ENCODE measurements at places on chromosomes 4 and X.

GRCh38 chr4:27016551-27016950, 155.9 kb downstream of the STIM2 start:
- DNase-seq = no peak

GRCh38 chr4:71251261-71251660, 87.6 kb upstream of the SLC4A4 start:
- no peak for DNase-seq

- no peak for DNase-seq
Observed at GRCh38 chr4:119984996-119985395, 81.7 kb downstream of the MAD2L1 start.

DNA sequence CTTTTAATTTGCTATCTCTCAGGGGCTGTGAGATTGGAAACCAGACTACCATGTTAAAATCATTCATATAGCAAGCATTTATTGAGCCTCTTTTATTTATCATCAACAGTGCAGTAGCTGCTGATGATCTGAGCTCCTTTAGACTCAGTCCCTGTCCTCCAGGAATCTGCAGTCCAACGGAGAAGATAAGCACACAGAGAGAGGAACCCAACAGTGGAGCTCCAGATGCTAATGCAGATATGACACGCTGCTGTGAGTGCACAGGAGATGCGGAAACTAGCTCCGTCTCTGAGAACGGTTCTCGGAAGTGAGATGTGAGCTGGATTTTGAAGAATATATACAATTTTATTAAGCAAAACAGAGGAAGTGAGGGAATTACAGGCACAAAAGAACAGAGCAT, 35.4 kb downstream of the DCHS2 start:
- no peak for DNase-seq

- no peak for DNase-seq
Observed at GRCh38 chr4:62484357-62484756, 1284.2 kb downstream of the ADGRL3 start.

GRCh38 chrX:51641421-51642021, 22.8 kb upstream of the CENPVL3 start:
- DNase-seq = no peak

- no peak for DNase-seq
Observed at GRCh38 chr4:76639288-76639687, 204.3 kb downstream of the SHROOM3 start.

DNA sequence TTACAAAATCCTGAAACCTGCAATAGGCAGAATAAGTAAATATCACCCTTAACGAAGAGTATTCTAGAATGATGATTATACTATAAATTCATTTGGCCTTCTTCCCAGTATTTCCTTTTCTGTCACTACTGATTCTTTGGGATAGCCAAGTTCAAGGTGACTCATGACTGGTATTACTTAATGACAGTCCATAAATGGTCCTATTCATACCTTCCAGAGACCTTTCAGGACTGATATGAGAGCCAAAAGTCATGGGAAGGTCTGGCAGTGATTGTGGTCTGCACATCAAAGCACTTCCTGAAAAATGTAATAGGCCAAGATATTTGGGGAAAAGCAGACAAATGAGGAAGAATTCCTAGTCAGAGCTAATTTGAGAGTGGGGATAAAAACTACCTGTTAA, 239.6 kb upstream of the FAM47A start:
- DNase-seq = no peak

- DNase-seq = no peak
Observed at GRCh38 chrX:65679071-65679540, 11.7 kb downstream of the MSN start.

- DNase-seq = no peak
Observed at GRCh38 chrX:44227991-44228390, 115.5 kb downstream of the EFHC2 start.

GRCh38 chr4:123824524-123824923, 427.9 kb downstream of the SPRY1 start:
- DNase-seq = no peak

- DNase-seq = no peak
Observed at GRCh38 chrX:37405956-37406355, 56.8 kb downstream of the PRRG1 start.

DNA sequence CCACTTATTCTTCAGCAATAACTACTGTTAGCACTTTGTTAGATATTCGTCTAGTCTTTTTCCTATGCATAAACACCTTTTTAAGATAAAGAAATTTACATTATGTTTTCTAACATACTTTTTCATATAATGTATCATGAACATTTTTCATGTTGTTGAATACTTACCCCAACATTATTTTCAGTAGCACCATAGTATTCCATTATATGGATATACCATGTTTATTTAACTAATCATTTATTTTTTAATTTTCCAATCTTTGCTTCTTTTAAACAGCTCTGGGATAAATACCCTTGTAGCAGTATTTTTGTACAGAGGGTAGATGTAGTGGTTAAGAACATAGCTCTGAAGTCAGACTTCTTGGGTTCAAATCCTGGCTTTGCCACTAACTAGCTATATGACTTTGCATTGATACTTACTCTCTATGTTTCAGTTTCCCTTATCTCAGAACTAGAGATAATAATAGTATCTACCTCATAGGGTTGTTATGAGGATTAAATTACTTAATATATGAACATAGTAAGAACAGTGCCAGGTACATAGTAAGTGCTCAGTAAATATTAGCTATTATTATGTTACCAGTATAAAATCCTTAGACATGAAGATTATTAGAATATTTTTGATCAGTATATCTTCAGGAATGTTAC, 11.3 kb downstream of the EXOC1 start:
- no peak for DNase-seq

- no peak for DNase-seq
Observed at GRCh38 chr4:119493419-119493818, 135.2 kb downstream of the PDE5A start.

- DNase-seq = no peak
Observed at GRCh38 chrX:13891377-13892140, 74.7 kb upstream of the GPM6B start.

DNA sequence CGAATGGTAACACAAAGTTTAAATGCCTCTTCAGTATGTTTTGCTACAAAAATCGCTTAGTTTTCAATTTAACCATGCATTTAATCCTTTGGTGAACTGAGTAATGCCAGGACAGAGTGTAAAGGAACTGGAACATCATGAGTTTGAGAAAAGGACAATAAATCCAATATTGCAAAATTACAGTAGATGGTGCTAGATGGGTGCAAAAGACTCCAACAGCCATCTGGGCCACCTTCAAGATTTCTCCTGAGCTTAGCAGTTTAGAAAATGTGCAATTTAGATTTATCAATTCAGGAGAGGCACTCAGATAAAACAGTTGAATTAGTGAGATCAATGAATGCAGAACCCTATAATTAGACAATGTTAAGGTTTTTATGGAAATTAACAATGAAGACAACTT, 33.2 kb upstream of the MID1IP1 start:
- DNase-seq = no peak

GRCh38 chr4:39642885-39643552, 4.4 kb upstream of the SMIM14 start:
- DNase-seq = no peak

DNA sequence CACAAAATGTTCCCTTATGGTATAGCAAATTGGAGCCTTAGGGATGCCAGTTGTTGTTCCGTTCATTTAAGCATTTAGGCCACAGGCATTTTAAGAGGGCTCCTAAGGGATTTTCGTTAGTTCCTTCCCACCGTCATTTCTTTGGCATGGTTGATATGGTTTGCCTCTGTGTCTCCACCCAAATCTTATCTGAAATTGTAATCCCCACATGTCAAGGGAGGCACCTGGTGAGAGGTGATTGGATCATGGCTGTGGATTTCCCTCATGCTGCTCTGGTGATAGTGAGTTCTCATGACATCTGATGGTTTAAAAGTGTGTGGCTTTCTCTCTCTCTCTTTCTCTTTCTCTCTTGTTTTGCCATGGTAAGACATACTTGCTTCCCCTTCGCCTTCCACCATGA, 104.1 kb downstream of the ASB9 start:
- no peak for DNase-seq

- no peak for DNase-seq
Observed at GRCh38 chr4:27305246-27305645, 444.6 kb downstream of the STIM2 start.

GRCh38 chr4:150799207-150799606, 215.9 kb downstream of the LRBA start:
- DNase-seq = no peak

- DNase-seq = no peak
Observed at GRCh38 chr4:53654300-53654758, 63.0 kb upstream of the LNX1 start.

DNA sequence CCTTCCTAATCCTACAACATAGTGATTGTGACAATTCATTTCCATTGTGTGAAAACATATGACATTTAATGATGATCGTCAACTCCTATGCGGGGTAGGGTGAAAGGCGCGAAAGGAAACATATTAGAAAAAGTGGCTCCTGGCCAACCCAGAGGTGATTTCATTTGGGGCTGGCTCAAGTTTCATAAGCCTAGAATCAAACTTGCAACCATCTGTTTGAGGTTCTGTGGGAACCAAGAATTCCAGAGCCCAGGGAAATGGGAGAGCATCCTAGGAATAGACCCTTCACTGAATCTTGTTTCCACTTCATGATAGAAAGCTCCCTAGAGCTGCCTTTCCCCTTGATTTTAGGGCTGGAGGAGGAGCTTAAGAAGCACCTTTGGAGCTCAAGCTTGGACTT, 101.3 kb upstream of the EGFL6 start:
- no peak for DNase-seq

GRCh38 chr4:52939325-52939724, 77.2 kb downstream of the RASL11B start:
- DNase-seq = no peak

DNA sequence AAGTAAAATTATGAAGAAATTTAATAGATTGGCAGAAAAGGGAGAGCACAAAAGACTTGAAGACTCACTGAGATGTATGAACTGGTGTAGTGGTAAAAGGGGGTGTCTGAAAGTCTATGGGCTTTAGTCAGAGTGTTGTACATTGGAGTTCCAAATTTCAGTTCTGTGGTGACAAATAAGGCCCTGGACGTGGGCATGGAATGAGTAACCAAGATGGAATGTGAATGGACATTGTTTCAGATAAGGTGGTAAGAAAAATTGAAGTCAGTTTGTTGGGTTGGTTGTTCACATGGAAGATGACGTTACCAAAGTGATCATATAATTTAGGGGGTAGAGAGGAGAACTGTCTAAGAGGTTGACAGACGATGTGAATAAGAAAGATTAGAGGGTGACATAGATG, 13.9 kb downstream of the CYSLTR1 start:
- no peak for DNase-seq

- no peak for DNase-seq
Observed at GRCh38 chrX:19332983-19333382, 10.7 kb upstream of the PDHA1 start.

DNA sequence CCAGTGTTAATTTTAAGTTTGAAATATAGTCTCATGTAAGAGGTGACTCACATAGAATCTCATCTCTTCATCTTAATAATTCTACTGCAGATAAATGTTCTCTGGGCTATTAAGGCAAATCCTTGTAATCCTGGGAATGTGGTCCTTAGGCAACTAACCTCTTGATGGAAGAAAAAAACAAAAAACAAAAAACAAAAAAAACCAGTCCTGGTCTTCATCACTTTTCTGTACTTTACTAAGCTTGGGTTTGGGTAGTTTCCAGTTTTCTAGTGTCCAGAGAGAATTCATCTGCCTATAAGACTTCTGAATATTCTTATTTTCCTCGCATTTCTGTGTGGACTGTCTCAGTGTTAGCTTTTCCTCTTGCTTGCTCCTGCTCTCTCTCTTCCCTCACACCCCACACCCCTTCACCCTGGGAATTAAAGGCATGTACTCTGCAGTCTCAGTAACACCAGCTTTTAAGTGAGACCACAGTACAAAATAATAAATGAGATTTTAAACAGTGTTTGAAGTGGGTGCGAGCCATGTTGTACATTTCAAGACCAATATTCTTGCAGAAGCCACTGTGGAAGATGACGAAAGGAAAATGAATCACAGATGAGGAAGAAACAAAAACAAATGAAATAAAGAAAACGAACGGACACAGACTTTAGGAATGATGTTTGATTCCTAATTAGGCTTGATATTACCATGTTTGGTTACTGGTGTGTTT, 51.7 kb downstream of the HAND2 start:
- DNase-seq = no peak

DNA sequence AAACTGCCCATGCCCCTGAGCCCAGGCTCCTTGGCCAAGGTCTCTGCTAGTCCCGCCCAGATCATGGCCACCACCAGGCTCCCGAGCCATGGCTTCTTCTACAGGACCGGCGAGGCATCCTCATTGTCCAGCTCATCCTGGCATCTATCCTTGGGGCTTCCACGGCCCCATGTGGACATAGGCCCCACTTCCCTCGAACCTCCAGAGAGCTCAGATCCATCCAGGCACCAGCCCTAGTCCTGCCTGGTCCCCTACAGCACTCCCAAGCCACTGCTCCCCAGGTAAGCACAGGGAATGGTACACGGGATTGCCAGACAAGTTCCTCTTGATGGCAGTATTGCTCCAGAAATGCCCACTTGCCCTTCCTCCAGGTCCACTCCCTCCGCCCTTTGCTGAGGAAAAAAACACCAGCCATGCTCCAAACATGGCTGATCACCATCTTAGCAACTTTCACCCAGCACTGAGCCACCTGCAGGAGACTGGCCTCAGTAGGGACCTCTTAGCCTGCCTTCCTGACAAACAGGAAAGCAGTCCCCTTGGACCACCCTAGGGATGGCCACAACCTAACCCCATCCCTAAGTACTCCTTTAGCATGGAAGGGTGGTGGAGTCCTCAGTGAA, 272.1 kb upstream of the AGTR2 start:
- DNase-seq = peak; percentile 76

GRCh38 chr4:121428721-121429120, 47.9 kb upstream of the QRFPR start:
- no peak for DNase-seq

DNA sequence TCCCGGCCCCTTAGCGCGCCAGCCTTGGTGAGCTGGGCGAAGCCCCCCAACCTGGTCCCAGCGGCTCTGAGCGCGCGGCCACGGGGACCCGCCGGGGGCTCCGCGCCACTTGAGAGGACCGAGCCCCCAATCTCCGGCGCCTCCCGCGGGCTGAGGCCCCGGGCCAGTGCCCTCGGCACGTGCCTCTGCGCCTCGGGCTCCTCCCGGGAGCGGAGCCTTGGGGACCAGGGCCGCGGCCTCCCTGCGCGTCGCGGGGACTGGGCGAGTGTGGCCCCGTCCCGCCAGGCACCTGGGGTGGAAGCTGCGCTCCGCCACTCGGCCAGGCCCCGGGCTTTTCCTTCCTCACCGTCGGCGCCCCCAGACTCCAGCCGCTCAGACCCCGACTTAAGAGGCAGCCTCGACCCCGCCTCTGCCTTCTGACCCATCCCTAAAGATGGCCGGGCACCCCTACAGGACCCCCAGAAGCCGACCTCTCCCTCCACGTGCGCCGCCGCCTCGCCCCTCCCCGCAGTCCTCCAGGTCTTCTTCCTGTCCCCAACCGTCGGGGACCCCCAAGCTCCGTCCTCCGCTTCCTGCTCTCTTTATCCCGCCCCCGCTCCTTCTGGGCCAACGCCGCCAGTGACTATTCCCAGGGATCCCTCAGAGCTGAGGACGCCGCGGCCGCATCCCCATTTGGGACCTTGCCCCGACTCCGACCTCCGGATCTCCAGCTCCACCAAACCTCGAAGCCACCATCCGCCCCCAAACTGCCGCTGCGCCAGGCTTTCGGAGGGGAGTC, 752 bp downstream of the ERAS start:
- DNase-seq = no peak

GRCh38 chr4:123052007-123052406, 129.6 kb upstream of the NUDT6 start:
- DNase-seq = no peak

GRCh38 chr4:10075158-10075863, 41.3 kb downstream of the WDR1 start:
- no peak for DNase-seq

- no peak for DNase-seq
Observed at GRCh38 chrX:22399437-22400192, 126.9 kb downstream of the CBLL2 start.

GRCh38 chr4:106270736-106271135, 45.3 kb downstream of the TBCK start:
- no peak for DNase-seq

Measured in stimulated activated CD4-positive, alpha-beta T cell treated with anti-CD3 and anti-CD28 coated beads, Interleukin-1b, Interleukin-23, amount 100 ng/mL, for 4 hours (primary cell).